Endodermal cell (in vitro differentiated cells): ENCODE measurements at places on chromosomes 12 and 14. TPM values are rescaled to one million over a fixed set of nuclear protein-coding genes. Genes with fewer than 3 reads are reported as not detected.

The JPH4 gene
- total RNA-seq: 0.91 to 1.2 TPM (median 0.99 TPM) in 3 replicates

DNA sequence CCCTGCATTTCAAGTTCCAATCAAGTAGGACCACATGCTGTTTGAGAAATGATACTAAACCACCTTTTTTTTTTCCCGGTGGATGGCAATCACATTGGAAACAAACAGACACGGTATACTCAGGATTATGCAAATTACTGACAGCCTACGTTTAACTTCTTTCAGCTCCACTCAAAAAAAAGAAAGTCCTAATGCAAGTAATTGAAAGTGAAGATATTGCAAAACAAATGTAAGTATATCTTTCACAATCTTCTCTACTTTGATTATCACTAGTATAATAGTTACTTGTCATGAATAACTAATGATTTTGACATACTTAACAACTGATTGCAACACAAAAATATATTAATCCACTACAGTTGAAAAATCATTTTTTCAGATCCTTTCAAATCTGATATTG lies 2.6 kb upstream of the OSBPL8 start:
- DNase-seq: no peak

DNA sequence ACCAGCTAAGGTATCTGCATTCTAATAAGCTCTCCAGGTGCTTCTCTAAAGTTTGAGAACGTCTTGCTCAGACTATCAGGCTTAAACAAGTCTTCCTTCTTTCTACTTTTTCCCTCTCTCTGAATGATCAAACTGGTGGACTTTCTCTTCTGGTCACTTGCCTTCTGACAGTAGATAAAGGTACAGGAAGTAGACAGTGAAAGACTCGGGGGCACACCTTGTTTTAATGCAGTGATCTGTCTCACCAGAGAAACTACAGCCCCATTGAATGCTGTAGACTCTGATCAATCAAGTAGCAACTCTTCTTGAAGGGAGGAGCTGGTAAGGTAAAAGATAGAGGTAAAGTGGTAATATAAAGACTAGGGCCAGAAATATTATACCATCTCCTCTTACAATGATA lies 48.1 kb upstream of the ATXN7L3B start:
- DNase-seq: no peak

DNA sequence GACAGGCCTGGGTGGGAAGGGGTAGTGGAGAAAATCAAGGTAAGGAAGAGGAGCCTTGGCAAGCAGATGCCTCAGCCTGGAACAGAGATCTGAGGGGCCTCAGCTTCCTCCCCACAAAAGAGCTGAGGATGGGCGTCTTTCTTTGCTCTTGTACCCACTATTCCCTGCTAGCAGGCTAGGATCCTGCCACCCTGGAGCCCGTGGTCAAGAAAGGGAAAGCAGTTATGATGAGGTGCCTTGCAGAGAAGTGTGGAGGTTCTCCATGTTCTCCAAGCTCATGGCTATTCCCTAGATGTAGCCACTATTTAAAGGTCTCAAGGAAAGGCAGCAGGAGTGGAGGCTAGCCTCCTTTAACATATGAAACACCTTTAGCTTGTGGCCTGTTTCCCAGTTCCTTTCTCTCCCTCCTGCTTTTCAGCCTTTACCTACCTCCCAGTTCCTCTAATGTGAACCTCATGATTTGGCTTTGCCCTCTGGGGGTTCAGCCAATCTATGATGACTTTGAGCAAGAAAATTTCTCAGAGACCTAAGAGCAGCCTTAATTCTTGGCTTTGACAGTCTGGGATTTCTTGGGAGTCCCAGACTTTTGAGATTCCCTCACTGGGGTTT lies 1.1 kb downstream of the IKZF4 start:
- no peak for DNase-seq

DNA sequence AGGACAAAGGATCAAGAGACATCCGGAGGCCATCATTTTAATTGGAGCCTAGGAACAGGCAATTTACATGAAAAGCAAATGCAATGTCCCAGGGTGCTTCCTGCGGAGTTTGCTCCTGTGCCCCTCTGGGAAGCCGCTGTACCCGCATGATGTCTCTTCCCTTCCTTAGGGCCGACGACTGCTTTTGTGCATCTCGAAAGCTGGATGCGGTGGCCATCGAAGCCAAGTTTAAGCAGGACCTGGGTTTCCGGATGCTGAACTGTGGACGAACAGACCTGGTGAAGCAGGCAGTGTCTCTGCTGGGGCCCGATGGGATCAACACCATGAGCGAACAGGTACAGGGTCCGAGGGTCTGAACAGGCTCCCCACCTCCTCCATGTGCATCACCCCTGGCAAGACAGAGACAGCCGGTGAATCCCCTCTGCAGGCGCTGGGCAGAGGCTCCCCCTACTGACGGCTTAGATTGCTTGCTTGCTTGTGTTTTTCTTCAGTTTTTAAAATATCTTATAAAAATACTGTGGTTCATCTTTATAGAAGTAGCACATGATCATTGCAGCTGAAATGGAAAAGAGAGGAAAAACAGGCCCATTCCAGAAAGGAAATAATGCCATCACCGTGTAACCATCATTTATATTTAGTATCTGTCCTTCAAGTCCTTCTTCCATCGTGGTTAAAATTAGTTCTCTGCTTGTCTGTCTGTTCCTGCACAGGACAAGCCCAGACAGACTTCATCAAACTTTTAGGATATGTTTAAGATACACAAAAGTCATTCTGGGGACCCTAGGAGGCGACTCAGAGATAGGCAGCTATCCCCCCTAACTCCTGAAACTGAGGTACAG lies 75.4 kb upstream of the PWP1 start:
- DNase-seq: peak; percentile 91

DNA sequence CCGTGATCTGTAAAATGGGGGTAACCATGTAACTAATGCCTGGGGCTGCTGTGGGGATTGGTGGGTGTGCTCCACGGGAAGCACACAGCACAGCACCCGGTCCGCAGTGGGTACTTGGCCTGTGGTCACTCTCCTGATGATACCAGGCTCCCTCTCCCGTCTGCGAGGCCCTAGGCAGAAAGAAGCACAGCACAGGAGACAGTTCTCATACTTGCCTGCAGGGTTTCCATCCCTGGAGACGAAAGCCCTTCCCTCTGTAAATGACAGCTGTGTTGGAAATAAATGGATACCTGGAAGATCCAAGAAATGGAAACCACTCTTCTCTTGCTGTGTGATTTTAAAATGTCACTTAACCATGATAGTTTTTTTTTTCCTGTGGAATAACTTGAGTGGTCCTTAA lies 7.9 kb upstream of the PRMT8 start:
- peak; percentile 47 for DNase-seq

GRCh38 chr12:71400481-71400880 lies 39.1 kb upstream of the LGR5 start:
- DNase-seq: no peak

GRCh38 chr12:129871991-129872972 lies 31.5 kb downstream of the TMEM132D start:
- peak; percentile 98 for DNase-seq

GRCh38 chr12:104177663-104178501 lies 37.7 kb upstream of the TXNRD1 start:
- no peak for DNase-seq

- peak; percentile 80 for DNase-seq
Observed at GRCh38 chr14:100653409-100653808, 66.2 kb upstream of the BEGAIN start.

GRCh38 chr12:58732894-58733293 lies 187.4 kb downstream of the LRIG3 start:
- DNase-seq: no peak

- no peak for DNase-seq
Observed at GRCh38 chr12:128573907-128574306, 249.9 kb downstream of the SLC15A4 start.

DNA sequence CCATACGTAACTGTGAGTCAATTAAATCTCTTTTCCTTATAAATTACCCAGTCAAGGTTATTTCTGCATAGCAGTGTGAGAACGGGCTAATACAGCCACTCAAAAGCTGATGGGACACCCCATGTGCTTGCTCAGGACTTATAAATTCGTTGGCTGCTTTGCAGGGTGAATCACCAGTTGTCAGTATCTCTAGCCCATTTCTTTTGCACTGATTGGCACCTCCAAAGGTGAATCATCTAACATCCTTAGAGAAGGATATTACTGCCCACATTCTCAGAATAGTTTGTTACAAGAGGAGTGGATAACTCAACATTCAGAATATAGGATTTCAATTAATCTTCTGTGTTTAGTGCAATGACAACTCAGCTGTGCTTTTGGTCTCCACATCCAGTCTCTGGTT lies 601.5 kb downstream of the KCNH5 start:
- no peak for DNase-seq

DNA sequence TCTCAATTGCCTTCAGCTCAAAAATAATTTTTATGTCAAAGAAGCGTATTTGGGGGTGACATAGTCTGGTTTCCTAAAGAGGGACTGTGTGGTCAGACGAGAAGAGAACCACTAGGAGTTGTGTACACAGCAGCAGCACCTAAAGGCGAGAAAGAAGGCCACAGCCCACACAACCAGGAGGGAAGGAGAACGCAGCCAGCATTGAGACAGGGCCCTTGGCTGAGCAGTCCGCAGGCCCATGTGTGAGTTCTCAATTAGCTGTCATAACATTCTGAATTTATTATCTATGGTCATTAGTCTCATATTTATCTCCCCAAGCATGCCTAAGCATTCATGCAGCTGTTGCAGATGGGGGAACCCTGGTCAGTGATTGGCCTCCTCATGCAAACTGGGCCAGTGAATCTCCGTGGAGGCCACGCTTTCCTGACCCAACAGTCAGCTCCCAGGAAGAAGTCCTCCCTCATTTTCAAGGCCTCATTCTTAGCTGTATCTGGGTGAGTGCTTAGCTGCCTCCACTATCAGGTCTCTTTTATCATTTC lies 81.2 kb upstream of the ATF7IP start:
- DNase-seq: peak; percentile 71

DNA sequence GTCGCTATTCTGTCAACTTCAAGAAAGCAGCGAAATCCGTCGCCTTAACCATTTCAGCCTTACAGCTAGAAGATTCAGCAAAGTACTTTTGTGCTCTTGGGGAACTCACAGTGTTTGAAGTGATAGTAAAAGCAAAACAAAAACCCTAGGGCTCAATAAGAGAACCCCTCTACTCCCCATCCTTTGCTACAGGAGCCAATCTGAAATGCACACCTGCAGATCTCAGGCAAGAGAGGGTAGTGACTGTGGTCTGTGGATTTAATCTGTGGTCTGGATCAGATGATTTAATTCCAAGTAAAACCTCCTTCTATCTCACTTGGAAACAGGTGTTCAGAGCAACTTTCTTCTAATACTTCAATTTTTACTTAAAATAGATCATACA lies 422.9 kb upstream of the OR4E1 start:
- no peak for DNase-seq

- DNase-seq: no peak
Observed at GRCh38 chr12:12520273-12520672, 42.4 kb downstream of the DUSP16 start.

DNA sequence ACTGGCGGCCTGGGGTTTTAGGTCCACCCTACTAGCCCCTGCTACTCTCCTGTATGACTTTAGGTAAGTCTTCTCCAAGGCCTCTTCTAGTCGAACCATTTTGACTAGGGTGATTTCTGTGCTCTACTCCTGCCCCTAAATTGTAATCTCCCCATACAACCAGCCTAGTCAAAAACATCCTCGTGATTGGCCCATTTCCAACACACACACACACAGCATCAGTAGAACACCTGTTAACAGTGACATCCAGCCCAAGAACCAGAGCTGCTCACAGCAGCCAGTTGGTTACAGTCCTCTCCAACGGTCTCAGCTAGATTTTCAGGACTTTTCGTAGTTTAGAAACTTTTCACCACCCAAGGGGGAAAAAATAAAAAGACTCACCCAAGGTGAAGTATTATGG lies 30.9 kb downstream of the NT5DC3 start:
- DNase-seq: no peak

GRCh38 chr12:104498211-104498801 lies 41.6 kb downstream of the CHST11 start:
- DNase-seq: no peak

GRCh38 chr12:7091660-7092228 lies 501 bp downstream of the C1R start:
- peak; percentile 57 for DNase-seq

- DNase-seq: peak; percentile 75
Observed at GRCh38 chr12:132284827-132285741, 44.3 kb downstream of the GALNT9 start.

DNA sequence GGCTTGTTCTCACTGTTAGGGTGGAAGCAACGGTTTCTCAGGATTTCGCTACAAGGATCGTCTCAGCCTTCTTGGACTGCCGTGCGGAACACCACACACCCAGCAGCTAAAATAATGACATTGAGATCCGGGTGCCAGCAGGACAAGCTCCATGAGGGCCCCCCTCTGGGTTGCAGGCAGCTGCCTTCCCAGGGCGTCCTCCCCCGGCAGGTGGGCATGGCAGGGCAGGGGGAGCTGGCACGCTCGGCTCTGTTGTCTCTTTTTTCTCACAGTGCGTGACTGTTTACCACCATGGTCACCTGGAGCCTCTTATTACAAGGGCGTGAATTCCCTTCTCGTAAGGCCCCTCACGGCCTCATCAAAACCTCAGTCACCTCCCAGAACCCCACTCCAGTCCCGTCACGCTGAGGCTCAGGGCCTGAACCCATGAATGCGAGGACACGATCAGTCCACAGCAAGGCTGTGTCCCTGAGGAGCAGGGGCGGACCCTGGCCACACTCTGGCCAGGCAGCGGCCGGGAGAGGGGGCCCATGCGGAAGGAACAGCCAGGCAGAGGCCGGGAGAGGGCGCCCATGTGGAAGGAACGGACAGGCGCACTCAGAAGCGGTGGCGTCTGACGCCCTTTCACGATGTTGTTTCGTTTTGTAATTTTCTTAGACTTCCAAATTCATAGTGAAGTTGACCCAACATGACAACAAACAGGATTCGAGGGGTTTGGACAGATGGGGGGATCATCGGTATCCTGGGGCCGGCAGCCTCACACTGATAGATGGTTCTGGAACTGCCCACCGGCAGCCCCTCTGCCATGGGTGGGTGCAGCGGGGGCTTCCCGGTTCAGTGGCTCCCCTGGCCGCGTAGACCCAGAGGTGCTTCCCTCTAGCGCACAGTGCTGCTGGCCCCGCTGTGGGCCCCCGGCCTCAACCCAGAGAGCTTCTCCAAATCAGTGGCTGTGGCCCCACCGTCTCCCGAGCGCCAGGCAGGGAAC lies 10.0 kb downstream of the LRCOL1 start:
- DNase-seq: peak; percentile 96

DNA sequence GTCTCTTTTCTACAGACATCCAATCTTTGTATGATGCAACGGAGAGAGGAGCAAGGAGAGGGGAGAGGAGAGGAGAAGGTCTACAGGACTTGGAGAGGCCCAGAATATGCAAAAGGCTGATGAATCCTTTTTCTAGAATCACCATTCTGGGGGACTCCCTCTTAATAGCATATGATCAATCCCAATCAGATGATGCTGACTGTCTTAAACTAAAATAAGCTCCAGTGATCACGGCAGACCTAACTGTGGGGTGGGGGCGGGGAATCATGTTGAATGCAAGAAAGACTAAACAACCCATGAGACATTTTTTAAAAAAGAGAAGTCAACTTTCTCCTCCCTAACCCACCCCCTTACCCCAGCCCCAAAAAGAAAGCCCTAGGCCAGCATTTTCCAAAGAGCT lies 33.4 kb downstream of the BTBD7 start:
- DNase-seq: no peak

The BHLHE41 gene
- 0.11 to 38.4 TPM (median 0.46 TPM) in 3 replicates for total RNA-seq

The KRT72 gene
- not detected in 2 replicates for total RNA-seq
